ENCODE measurements at places on chromosomes 6 and 20.

GRCh38 chr6:110658631-110659211 lies 156.5 kb downstream of the CDK19 start:
- DNase-seq: no peak

DNA sequence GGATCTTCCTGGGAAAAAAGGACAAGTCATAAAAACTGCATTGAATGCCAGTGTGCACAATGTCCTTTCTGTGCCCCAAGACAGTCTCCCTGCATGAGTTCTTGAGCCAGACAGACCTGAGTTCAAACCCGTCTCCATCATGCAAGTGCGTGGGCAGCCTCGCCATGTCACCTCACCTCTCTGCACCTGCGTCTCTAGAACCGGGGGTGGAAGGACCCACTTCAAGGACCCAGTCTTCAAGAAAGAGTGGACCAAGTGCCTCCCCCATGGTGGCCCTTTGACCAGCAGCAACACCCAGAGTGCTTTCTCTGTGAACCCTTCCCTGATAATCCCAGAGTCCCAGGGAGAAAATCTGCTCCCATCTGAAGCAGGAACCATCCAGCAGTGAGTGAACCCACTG lies 23.5 kb upstream of the ANGPT4 start:
- no peak for DNase-seq

GRCh38 chr6:44100088-44100550 lies 27.1 kb downstream of the MRPL14 start:
- DNase-seq: no peak

- DNase-seq: peak; percentile 81
These were observed 58.1 kb downstream of the RAB44 start for GRCh38 chr6:36755435-36756348.

DNA sequence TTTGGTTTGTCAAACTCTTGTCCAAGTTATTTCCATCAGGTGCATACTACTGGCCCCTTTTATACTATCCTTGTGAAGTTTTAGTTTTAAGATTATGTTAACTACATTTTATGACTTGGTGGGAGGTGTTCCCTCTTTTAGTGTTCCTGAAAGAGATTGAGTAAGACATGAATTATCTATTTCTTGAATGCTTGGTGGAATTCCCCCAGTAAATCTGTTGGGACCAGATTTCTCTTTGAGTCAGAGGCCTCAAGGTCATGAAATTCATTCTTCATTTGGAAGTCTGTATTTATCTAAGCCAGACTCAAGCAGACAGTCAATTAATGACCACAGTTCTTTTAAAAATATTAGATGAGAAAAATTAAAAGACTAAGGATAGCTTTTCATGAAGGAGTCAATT lies 81.3 kb downstream of the MOXD1 start:
- DNase-seq: no peak

GRCh38 chr20:44728801-44729443 lies 13.8 kb downstream of the CCN5 start:
- no peak for DNase-seq

DNA sequence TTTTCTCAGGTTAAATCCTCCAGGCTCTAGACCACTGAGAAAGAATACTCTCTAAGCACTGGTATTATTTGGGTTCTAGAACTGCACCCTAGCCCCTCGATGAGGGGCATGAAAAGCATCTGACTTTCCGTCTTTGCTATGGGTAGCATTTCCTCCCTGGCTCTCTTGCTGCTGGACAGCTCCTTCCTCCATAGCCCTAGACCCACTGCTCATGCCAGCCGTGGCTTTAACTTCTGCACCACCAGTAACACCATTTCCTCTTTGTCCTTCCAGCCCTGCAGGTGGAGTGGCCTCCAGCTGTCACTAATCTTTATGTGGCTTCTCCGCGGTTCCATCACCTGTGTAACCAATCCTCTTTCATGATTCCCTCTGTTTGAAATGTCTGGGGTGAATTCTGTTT lies 194.9 kb downstream of the SCP2D1 start:
- DNase-seq: no peak

- no peak for DNase-seq
These were observed 8.2 kb upstream of the SLC2A12 start for GRCh38 chr6:134060491-134061106.

- no peak for DNase-seq
These were observed 47.8 kb downstream of the PLCG1 start for GRCh38 chr20:41185013-41185757.
